ENCODE measurements at places on chromosomes 6 and 20. TPM values are rescaled to one million over a fixed set of nuclear protein-coding genes. Genes with fewer than 3 reads are reported as not detected.

The CFAP61 gene
- total RNA-seq, result not detected

The TRIM15 gene
- total RNA-seq, result not detected

The ZMYND8 gene
- total RNA-seq, result 29.8 TPM

The LY6G6F gene
- total RNA-seq, result not detected

The SLC35F1 gene
- 0.08 TPM for total RNA-seq

The GCNT2 gene
- total RNA-seq, result 4.1 TPM

The RIPPLY2 gene
- total RNA-seq, result not detected

The JAG1 gene
- total RNA-seq, result 0.19 TPM

The NFATC2 gene
- total RNA-seq, result 31.7 TPM

The XKR7 gene
- 0.04 TPM for total RNA-seq

The ESR1 gene
- 0.45 TPM for total RNA-seq

The LY6G5B gene
- total RNA-seq, result 21.4 TPM

The SPINT3 gene
- total RNA-seq, result not detected

The HCK gene
- total RNA-seq, result not detected

The GPSM3 gene
- 71.3 TPM for total RNA-seq

The LCA5 gene
- total RNA-seq, result 0.32 TPM

The TSPO2 gene
- total RNA-seq, result not detected

The CLVS2 gene
- not detected for total RNA-seq

The PRPF6 gene
- total RNA-seq, result 64.6 TPM

The FAM209B gene
- total RNA-seq, result not detected

The NCR2 gene
- 0.31 TPM for total RNA-seq

The UCKL1 gene
- total RNA-seq, result 28.9 TPM

The SLC12A5 gene
- 0.52 TPM for total RNA-seq

The HECA gene
- total RNA-seq, result 39.2 TPM

The PNPLA1 gene
- total RNA-seq, result not detected

The CCN2 gene
- not detected for total RNA-seq
